A549 treated with CpdA at 1 μM for 4 hours (cell line): ENCODE measurements at places on chromosomes 7 and 10. TPM values are rescaled to one million over a fixed set of nuclear protein-coding genes. Genes with fewer than 3 reads are reported as not detected.

TRIM50 gene
- total RNA-seq, result not detected in 5 replicates

PCLO gene
- total RNA-seq, result 0.70 to 2.1 TPM (median 1.1 TPM) in 5 replicates

SRRM3 gene
- total RNA-seq, result 5.6 to 8.2 TPM (median 7.6 TPM) in 5 replicates

ACSL5 gene
- 0.08 to 0.21 TPM (median 0.13 TPM) in 5 replicates for total RNA-seq

RPEL1 gene
- 0.06 TPM in 1 of 5 replicates, not detected in the others for total RNA-seq

ZNF488 gene
- 9.1 to 13.4 TPM (median 13.1 TPM) in 5 replicates for total RNA-seq

INHBA gene
- 0.50 to 1.6 TPM (median 1.1 TPM) in 5 replicates for total RNA-seq

SEM1 gene
- 329 to 659 TPM (median 362 TPM) in 5 replicates for total RNA-seq

RBM20 gene
- total RNA-seq, result 1.1 to 1.8 TPM (median 1.4 TPM) in 5 replicates

CAMK1D gene
- 6.3 to 8.0 TPM (median 7.6 TPM) in 5 replicates for total RNA-seq

TDRD1 gene
- total RNA-seq, result not detected in 5 replicates

GPC2 gene
- total RNA-seq, result 0.24 to 1.4 TPM (median 0.67 TPM) in 5 replicates

ZNF485 gene
- total RNA-seq, result 1.6 to 2.8 TPM (median 2.1 TPM) in 5 replicates

KLLN gene
- total RNA-seq, result 0.50 to 0.63 TPM (median 0.59 TPM) in 5 replicates

LGI1 gene
- not detected in 5 replicates for total RNA-seq

C7orf33 gene
- not detected in 5 replicates for total RNA-seq

C10orf67 gene
- 0.05 to 0.22 TPM (median 0.10 TPM) in 3 of 5 replicates, not detected in the others for total RNA-seq

CCDC71L gene
- total RNA-seq, result 10.6 to 17.5 TPM (median 13.3 TPM) in 5 replicates

ANKRD7 gene
- 0.14 to 0.21 TPM in 2 of 5 replicates, not detected in the others for total RNA-seq

SLC12A9 gene
- total RNA-seq, result 13.4 to 16.7 TPM (median 15.2 TPM) in 5 replicates

VAX1 gene
- 1.1 to 1.5 TPM (median 1.4 TPM) in 5 replicates for total RNA-seq

SEMA3C gene
- 36.6 to 78.1 TPM (median 58.9 TPM) in 5 replicates for total RNA-seq

PLEKHS1 gene
- total RNA-seq, result 0.02 to 0.13 TPM (median 0.07 TPM) in 4 of 5 replicates, not detected in the other

AGK gene
- 27.6 to 36.7 TPM (median 28.4 TPM) in 5 replicates for total RNA-seq

SFRP4 gene
- total RNA-seq, result 2.8 to 4.8 TPM (median 3.6 TPM) in 5 replicates

PRRT4 gene
- total RNA-seq, result 0.34 to 0.63 TPM (median 0.41 TPM) in 5 replicates

NOBOX gene
- not detected in 5 replicates for total RNA-seq

SYT15 gene
- 2.2 to 2.8 TPM (median 2.6 TPM) in 5 replicates for total RNA-seq

ATRNL1 gene
- 0.16 to 0.30 TPM (median 0.25 TPM) in 5 replicates for total RNA-seq

RAMP3 gene
- total RNA-seq, result not detected in 5 replicates

CCDC172 gene
- total RNA-seq, result not detected in 5 replicates

SLF2 gene
- 9.7 to 10.6 TPM (median 10.4 TPM) in 5 replicates for total RNA-seq

EPDR1 gene
- 69.7 to 80.3 TPM (median 75.1 TPM) in 5 replicates for total RNA-seq

STOX1 gene
- total RNA-seq, result 0.74 to 1.1 TPM (median 0.86 TPM) in 5 replicates

ITGA8 gene
- total RNA-seq, result not detected in 5 replicates

STRIP2 gene
- total RNA-seq, result 5.8 to 8.9 TPM (median 7.4 TPM) in 5 replicates

THSD7A gene
- 1.4 to 2.5 TPM (median 2.3 TPM) in 5 replicates for total RNA-seq

CELF2 gene
- 0.02 to 0.05 TPM (median 0.02 TPM) in 3 of 5 replicates, not detected in the others for total RNA-seq

SCART1 gene
- total RNA-seq, result 0.15 to 0.40 TPM (median 0.26 TPM) in 5 replicates

BEND7 gene
- total RNA-seq, result 10.6 to 14.1 TPM (median 12.0 TPM) in 5 replicates

JMJD1C gene
- 20.6 to 32.8 TPM (median 20.9 TPM) in 5 replicates for total RNA-seq

VENTX gene
- 0.01 TPM in 1 of 5 replicates, not detected in the others for total RNA-seq
